ENCODE measurements at places on chromosomes 2 and 18. TPM values are rescaled to one million over a fixed set of nuclear protein-coding genes. Genes with fewer than 3 reads are reported as not detected.

DNA sequence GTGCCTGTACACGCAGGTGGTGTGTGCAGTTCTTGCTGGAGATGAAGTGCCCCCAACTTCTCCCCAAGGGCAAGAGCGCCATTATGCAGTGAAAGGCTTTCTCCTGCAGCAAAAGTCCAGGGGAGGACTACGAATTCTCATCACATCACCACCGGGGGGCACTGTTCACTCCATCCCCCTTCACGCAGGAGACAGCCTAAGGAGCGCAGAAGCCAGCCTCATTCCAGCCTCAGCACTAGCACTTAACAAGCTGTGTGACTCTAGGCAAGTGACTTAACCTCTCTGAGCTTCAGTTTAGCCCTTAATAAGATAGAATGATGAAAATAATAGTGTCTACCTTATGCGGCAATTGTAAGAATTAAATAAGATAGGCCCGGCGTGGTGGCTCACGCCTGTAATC is 32.3 kb downstream of the DNMT3A start:
- peaks cover 39% of the 10 kb centered on the region for H3K4me1 ChIP-seq
- H3K27me3 ChIP-seq = no peaks in the 10 kb centered on the region
- peaks cover 13% of the 10 kb centered on the region for H3K36me3 ChIP-seq
- H3K4me3 ChIP-seq = no peak overlapping the region
- no peak for DNase-seq
- H3K27ac ChIP-seq = no peak overlapping the region

GRCh38 chr18:36402765-36403396 is 105.4 kb downstream of the FHOD3 start:
- no peak overlapping the region for H3K4me3 ChIP-seq
- no peaks in the 10 kb centered on the region for H3K27me3 ChIP-seq
- no peak for DNase-seq
- no peaks in the 10 kb centered on the region for H3K4me1 ChIP-seq
- H3K36me3 ChIP-seq = no peaks in the 10 kb centered on the region

- no peaks in the 10 kb centered on the region for H3K36me3 ChIP-seq
- H3K4me1 ChIP-seq = no peaks in the 10 kb centered on the region
- no peak overlapping the region for H3K4me3 ChIP-seq
- no peak overlapping the region for H3K27ac ChIP-seq
- no peaks in the 10 kb centered on the region for H3K27me3 ChIP-seq
These were observed 227.7 kb upstream of the ZEB2 start for GRCh38 chr2:144747571-144747970.

- H3K4me3 ChIP-seq = no peak overlapping the region
- no peaks in the 10 kb centered on the region for H3K36me3 ChIP-seq
- no peak for DNase-seq
These were observed 78.9 kb upstream of the FAM237A start for GRCh38 chr2:206563374-206563773.

DNA sequence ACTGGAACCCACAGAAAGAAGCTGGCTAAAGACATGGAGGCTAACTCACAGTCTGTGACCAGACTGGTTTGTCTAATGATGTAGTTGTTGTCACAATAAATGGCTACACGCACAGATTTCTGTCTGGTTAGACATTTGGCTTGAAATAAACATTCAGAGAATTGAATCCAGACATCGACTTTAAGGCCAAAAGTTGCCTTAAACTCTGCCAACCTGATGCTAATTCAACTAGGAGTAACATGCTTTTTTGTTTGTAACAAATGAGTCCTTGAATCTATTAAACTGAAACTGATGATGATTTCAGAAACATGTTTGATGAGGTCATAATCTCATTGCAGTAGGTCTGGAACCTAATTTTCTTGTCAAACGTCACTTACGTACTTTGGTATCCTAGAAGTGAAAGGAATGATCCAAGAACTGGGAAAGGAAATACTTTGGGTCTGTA is 123.8 kb downstream of the ERBB4 start:
- H3K27me3 ChIP-seq = no peaks in the 10 kb centered on the region
- no peaks in the 10 kb centered on the region for H3K36me3 ChIP-seq
- no peak overlapping the region for H3K27ac ChIP-seq
- no peak overlapping the region for H3K4me3 ChIP-seq
- no peak for DNase-seq
- no peaks in the 10 kb centered on the region for H3K4me1 ChIP-seq

DNA sequence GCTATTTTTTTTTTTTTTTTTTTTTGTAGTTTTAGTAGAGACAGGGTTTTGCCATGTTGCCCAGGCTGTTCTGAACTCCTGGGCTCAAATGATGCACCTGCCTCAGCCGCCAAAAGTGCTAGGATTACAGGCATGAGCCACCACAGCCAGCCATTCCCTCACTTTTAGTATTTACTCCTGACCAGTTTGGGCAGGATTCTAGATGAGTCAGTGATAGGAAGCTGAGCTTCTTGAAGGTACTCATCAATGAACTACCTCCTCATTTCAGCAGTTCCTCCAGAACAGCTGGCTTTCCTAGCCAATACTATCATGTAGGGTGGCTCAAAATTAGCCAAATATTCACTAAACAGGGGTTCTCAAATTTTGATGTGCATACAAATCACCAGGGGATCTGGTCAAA is 57.2 kb downstream of the CYBRD1 start:
- no peaks in the 10 kb centered on the region for H3K36me3 ChIP-seq
- no peaks in the 10 kb centered on the region for H3K4me1 ChIP-seq
- H3K27me3 ChIP-seq = peaks cover 5% of the 10 kb centered on the region

- no peaks in the 10 kb centered on the region for H3K27me3 ChIP-seq
- peak overlapping the region; percentile 75 for H3K27ac ChIP-seq
- DNase-seq = peak; percentile 82
- no peaks in the 10 kb centered on the region for H3K36me3 ChIP-seq
- H3K4me3 ChIP-seq = no peak overlapping the region
These were observed 28.0 kb downstream of the KCNK3 start for GRCh38 chr2:26720322-26721114.

DNA sequence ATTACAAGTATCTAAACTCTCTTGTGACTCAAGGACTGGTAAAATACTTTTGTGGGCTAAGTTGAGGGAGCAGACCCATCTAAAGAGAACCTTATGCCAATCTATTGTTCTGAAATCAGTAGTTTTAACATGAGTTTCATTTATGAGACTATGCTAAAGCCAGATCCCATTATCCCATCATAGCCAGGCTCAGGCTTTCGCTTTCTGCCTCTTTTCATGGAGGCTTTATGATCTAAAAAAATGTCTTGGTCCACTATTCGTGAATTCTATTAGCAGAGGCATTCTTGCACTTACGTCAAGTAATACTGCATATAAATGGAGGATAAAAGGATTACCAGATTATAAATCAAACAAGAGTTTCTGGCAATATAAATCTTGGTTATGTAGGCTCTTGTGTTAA is 1636.9 kb upstream of the ACVR2A start:
- H3K4me3 ChIP-seq = no peak overlapping the region
- H3K27ac ChIP-seq = no peak overlapping the region
- no peak for DNase-seq
- H3K36me3 ChIP-seq = no peaks in the 10 kb centered on the region
- H3K4me1 ChIP-seq = no peaks in the 10 kb centered on the region

GRCh38 chr2:150487537-150488429 is at the start of gene RND3:
Gene RND3, minus strand, starts transcription at chr2:150487667. Its CDS starts 250 bp downstream, at chr2:150487417.
- no peaks in the 10 kb centered on the region for H3K36me3 ChIP-seq
- H3K4me1 ChIP-seq = no peaks in the 10 kb centered on the region
- no peaks in the 10 kb centered on the region for H3K27me3 ChIP-seq
- H3K4me3 ChIP-seq = peak within 1 kb of the TSS; percentile 68

DES gene
- 59.4 TPM for total RNA-seq

PDE11A gene
- not detected for total RNA-seq

REG3G gene
- total RNA-seq = not detected

ITGB6 gene
- total RNA-seq = 109 TPM

All from upper lobe of right lung (tissue), 1 donor.